ENCODE measurements at places on chromosomes 2 and 18.

GRCh38 chr2:64086347-64087082, 57.7 kb downstream of the PELI1 start:
- no peak for DNase-seq

DNA sequence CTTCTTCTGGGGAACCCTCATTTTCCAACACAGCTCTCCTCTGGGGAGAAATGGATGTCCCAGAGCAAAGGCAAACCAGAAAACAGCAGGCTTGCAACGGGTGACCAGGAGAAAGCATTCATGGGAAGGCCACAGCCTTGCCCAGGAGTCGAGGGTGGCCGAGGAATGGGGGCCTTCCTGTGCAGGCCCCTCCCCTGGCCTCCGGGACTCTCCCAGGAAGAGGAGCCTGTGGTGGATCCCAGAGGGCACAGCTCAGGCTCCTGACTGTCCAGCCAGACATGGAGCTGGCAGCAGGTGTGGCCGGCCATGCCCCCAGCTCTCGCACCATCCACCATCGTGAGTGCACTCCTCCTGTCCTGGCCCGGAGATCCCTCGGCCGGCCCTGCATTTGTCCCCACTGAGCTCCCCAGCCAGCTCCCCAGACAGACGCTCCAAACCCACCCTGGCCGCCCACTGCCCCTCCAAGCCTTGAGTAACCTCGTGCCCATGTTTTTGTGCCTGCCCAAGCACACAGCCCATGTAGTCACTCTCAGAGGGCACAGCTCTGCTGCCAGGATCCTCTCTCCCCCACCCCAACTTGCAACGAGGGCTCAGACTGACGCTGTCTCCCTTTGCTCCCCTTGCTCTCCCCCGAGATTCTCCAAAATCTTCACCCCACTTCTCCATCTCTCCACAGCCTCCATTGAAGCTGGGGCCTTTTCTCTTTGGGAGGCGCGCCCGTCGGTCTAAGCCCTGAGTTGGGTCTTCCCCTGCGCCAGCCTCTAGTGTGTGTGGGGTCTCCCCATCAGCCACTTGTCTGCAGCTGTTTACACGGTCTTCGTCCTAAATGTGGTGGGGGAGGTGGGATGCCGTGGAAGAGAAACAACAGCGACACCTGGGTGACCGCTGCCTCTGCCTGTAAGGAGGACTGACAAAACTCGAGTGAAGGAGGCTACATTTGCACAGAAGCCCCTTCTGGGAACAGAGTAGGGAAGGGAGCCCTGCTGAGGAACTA, 9.8 kb downstream of the PRLH start:
- DNase-seq, result no peak

DNA sequence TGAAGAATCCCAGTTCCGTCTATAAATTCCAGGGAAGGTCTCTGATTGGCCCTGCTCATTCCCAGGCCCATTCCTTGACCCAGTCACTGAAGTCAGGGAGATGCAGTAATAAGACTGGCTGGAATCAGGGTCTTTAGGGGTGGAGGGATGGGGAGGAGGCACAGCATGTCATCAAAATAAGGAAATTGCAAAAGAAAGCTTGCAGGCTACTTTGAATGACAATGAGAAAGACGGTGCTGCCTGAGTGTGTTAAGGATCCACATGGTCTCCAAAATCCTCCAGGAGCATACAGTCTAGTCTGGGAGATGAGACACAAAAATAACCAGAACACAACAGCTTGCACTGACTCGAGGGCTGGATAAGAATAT, 2.0 kb upstream of the DES start:
- DNase-seq, result no peak

- no peak for DNase-seq
These were observed 1.1 kb downstream of the ACTG2 start for GRCh38 chr2:73893764-73894474.

- no peak for DNase-seq
These were observed 484.4 kb downstream of the CMPK2 start for GRCh38 chr2:6381326-6381725.

DNA sequence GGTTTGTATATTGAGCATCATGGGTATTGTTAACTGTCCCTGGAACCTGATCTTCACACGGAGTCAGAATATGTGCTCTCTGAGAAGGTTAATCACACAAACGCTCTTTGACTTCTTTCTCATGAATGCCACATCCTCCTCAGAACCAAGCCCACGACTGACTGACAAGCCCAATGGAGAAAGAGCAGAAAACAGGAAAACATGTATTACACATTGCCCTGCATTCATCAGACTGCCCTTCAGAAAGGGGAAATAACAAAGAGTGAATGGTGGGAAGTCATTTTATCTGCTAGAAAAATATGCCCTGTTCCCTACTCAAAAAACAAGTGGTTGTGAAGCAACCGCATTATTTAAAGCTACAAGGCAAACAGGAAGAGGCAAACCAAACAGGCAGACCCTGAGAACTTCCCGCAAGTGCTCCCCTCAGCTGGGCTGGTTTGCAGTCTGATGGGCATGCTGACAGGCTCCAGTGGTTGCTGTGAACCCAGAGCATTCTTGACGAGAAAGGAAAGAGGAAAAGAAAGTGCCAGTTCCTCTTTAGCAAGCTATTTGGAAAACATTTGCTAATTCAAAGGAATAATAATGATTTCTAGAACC, 172.9 kb upstream of the SETBP1 start:
- DNase-seq, result no peak

GRCh38 chr2:227428731-227429285, 41.1 kb upstream of the SCYGR1 start:
- DNase-seq, result no peak

DNA sequence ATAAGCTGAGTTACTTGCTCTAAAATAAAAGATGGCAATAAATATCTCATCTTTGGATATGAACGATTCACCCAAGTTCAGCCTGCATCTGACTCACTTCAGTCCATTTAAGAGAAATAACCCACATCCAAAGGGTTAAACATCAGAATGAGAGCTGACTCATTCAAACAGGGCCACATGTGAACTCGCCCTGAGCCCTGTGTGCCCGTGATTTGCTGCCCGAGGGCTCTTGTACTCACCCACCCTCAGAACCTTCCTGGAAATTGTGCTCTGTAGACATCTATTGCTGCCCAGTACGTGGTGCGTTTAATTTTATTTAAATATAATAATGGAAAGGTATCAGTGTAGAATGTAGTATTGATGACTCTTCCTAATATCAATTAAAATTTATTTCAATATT, 66.9 kb upstream of the RBM44 start:
- DNase-seq, result no peak

DNA sequence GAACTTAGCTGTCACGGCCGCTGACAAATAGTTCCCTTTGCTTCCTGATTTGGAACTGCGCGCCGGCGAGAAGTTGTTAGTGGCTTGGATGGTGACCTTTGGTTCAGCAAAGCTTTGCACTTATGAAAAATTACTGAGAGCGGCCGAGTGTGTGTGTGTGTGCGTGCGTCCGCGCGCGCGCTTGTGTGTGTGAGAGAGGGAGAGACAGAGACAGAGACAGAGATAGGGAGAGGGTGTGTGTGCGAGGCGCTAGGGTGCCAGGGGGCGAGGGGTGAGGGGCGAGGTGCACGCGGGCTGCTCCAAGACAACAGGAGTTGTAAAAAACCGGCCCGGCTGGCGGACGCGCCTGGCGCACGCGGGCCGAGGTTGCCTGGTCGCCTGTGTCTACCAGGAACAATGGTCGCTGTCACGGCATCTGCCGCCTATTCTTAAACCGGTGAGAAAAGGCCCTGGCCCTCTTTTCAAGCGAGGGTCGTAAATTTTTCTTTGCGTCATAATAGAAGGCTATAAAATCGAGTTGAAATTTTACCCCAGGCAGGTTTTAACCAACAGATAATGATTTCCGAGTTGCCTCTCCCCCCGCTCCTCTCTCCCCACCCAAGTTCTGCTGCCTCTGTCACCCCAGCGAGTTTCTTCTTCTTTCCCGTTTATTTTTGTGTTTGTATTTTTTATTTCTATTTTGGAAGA, 535 bp downstream of the HOXD3 start:
- DNase-seq, result no peak

GRCh38 chr2:138600732-138601457, 99.3 kb downstream of the SPOPL start:
- no peak for DNase-seq

DNA sequence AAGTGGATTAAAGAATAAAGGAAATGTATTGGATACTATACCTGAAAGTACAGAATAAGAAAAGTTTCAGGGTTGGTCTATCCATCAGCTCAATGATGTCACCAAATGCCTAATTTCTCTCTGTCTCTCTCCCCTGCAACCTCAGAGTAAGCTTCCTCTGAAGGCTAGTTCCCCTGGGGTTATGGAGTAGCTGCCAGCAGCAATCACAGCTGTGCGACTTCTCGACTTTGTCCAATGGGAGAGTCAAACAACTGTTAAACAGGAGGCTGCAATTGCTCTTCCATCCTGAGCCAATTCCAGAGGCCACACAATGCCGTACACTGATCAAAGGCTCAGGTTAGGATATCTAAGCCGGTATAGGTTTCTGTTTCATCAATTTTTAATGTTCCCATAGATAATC, 95.3 kb upstream of the FANCL start:
- no peak for DNase-seq

GRCh38 chr18:42474577-42474976, 519.5 kb downstream of the PIK3C3 start:
- DNase-seq, result no peak

- no peak for DNase-seq
These were observed 47.4 kb downstream of the TRPM8 start for GRCh38 chr2:233964581-233964980.

DNA sequence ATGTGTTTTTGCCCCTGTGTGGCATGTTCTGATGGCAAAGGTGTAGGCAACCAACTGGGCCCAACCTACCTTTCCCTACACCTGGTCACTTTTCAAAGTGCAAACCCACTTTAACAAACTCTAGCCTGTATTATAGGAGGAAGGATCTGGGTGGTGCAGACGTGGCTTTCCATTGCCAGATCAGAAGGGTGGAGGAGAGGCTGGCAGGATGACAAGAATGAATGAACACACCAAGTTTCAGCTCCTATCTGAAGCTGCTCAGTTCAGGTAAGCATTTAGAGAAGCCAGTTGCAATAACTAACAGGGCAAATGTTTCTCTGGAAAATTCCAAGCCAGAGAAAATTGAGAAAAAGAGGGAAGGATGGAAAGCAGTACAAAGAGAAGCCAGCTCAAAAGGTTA, 707 bp upstream of the SERPINB7 start:
- no peak for DNase-seq

- DNase-seq, result no peak
These were observed 171.0 kb upstream of the HS6ST1 start for GRCh38 chr2:128489526-128490273.

- DNase-seq, result no peak
These were observed 241.2 kb downstream of the CYP26B1 start for GRCh38 chr2:71906357-71906973.

GRCh38 chr2:210233487-210233886, 8.2 kb upstream of the ACADL start:
- no peak for DNase-seq

GRCh38 chr18:50632895-50633515, 73.1 kb downstream of the MAPK4 start:
- no peak for DNase-seq

DNA sequence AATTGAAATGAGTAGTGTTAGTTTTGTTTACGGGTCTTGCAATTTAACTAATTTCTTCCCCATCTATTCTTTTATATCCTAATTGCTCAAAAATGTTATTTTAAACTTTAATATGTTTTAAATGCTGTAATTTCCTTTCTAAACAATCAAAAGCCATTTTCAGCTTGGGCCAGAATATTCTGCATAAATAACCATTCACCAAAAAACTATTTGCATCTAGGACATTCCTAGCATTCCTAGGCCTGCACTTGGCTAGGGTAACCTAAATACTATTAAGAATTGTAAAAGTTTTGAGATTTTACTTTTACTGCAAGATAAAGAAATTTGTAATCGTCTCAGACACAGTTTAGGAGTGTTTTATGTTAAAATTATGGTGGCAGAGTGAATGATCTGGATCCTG, 7.8 kb upstream of the ETAA1 start:
- DNase-seq, result no peak

GRCh38 chr18:48929941-48930713, 20.6 kb downstream of the SMAD7 start:
- DNase-seq, result no peak

- DNase-seq, result no peak
These were observed 86.0 kb downstream of the DTNB start for GRCh38 chr2:25587361-25587760.
